ENCODE measurements at places on chromosomes 11 and 22.

DNA sequence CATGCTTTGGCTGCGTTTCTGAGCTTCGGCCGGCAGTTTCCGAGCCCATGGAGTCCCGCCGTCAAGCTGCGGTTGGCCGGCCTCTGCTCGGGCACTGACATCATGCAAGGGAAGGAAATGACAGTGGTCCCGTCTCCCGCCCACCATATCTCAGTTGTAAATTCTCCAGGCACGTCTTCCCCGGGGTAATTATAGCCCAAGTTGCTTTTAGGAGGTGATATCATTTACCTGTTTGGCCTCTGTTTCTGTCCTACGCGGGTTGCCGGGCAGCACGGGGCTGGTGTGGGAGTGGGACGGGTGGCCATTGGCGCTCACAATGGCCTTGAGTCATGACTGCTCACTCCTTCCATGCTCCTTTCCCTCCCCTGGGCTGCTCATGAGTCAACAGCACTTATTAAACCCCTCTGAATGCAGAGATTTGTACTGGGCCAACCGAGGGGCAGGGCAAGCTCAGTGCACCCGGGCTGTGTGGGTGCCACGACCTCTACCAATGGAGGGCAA lies 4.2 kb upstream of the ANO1 start:
- DNase-seq = no peak

- no peak for DNase-seq
Observed at GRCh38 chr11:122468965-122469364, 186.6 kb upstream of the UBASH3B start.

DNA sequence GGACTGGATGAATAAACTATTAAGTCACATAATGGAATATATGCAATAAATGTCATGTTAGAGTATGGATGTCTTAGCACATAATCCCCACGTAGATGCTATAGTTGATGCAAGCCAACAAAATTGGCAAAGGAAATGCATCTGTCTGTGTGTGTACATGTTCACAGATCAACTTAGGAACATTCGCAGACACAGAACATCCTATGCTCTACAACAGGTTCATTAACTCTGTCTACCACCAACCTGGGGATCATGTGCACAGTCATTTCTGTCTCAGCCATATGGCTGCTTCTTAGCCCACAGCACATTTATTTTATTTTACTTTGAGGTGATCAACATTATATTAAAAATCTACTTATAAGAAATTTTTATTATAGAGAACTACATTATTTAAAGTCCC lies 4.9 kb downstream of the MSANTD4 start:
- DNase-seq = no peak

- no peak for DNase-seq
Observed at GRCh38 chr11:44708009-44708408, 18.8 kb upstream of the TSPAN18 start.

DNA sequence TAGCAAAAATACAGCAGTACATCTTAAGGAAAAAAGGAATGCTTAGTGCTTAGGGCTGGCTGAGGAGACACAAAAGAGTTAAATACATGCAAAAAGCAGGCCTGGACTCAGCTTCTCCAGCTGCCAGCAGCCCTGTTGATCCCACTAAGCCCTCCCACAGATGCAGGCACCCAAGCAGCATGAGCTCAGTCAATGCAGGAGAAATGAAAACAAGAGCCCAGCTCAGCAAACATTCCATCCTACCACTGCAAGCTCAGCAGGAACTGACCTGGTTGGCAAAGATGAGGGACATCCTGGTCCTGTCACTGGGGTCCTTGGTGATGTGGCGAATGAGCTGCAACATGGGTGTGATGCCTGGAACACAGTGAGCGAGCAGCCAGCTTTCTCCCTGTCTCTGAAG lies 5.8 kb downstream of the CYB5R2 start:
- DNase-seq = no peak

- no peak for DNase-seq
Observed at GRCh38 chr11:8533332-8533731, 60.7 kb downstream of the STK33 start.

DNA sequence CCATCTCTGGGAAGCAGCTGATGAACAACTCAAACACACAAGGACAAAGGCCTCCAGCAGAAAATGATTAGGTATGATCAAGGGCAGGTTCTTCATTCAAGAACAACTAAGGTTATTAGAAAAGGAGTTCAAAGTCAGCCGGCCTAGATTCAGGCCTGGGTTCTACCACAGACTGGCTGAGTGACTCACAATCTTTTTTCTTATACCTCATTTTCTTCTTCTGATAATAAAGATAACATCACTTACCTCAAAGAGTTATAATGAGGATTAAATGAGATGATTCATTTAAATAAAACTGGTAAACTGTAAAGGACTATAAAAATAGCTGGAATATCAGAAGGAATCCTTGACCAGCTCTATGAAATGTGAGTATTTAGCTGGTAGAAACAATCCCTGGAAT lies 49.3 kb upstream of the PPP2R1B start:
- no peak for DNase-seq

Measured in Jurkat, Clone E6-1 (cell line).